ENCODE measurements at places on chromosomes 5 and 9.

DNA sequence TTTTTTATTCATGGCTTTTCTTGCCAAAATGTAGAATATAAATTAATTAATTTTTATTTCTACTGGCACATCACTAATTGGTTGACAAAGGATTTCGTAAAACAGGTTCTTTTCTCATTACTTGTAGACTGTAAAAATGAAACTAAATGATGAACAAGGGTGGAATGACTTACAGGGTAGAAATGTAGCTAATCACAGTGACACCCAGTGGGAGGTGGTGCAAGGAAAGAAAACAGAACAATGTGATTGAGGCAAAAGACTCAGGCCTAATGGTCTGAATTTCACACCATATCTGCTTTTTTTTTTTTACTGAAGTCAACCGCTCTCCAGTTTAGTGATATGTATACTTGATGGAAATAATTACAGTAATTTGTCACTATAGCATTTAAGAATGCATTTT lies 28.9 kb downstream of the GABRG2 start:
- DNase-seq, result no peak

- no peak for DNase-seq
Observed at GRCh38 chr9:38024036-38024681, 44.9 kb downstream of the SHB start.

GRCh38 chr5:112931473-112931872 lies 9.4 kb upstream of the REEP5 start:
- no peak for DNase-seq

GRCh38 chr9:136648751-136649150 lies 14.0 kb upstream of the EGFL7 start:
- no peak for DNase-seq

DNA sequence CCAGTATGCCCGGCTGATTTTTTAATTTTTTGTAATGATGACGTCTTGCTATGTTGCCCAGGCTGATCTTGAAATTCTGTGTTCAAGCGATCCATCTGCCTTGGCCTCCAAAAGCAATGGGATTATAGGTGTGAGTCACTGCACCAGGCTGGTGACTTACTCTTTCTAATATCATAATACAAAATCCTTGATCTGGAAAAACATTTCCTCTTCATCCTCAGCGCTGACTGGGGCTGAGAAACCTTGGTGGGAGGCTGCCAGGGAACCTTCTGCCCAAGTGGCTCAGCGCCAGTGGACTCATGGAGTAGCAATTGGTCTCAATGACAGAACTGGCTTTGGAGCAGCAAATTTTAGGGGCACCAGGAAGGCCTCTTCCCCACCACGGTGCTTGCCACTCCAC lies 17.5 kb upstream of the SEMA4D start:
- no peak for DNase-seq

GRCh38 chr5:27392716-27393115 lies 354.3 kb upstream of the CDH9 start:
- DNase-seq, result no peak

DNA sequence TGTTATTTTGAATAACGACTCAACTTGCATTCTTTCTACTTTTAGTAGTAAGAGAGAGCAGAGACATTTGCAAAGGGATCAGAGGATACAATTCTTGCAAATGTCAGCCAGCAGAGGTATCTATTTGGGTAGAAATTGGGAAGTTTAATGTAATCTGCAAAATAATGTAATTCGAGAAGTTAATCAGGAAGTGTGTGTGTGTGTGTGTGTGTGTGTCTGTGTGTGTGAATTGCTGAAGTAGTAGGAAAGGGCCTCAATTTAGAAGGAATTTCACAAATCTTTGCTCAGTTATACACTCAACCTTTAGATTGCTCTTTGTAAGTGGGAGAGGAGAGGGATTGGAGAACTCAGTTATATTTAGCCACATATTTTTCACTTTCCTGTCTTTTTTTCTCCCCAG lies 11.0 kb upstream of the IFNA1 start:
- DNase-seq, result no peak

GRCh38 chr5:65014769-65015168 lies 246.0 kb downstream of the CWC27 start:
- no peak for DNase-seq

- DNase-seq, result no peak
Observed at GRCh38 chr5:180153099-180153498, 55.9 kb downstream of the RASGEF1C start.

DNA sequence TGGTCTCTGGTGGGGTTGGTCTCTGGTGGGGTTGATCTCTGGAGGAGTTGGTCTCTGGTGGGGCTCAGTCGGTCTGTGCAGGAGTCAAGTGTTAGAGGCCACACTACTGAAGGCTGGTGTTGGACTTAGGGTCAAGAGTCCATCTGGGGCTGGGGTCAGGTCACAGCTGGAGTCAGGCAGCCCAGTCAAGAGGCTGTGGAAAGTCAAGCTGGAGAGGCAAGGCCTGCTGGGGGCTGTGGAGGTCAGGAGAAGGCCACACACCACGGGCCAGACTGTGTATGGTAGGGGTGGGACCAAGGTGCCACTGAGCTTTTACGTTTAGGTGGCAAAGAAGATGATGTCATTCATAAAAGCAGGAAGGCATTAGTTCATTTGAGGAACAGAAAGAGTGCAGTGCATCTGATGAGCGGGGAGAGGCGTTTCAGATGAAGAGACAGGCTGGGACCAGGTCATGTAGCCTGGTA lies 16.7 kb upstream of the CD74 start:
- DNase-seq, result no peak

GRCh38 chr5:74155501-74155900 lies 485.0 kb downstream of the ENC1 start:
- DNase-seq, result no peak

- no peak for DNase-seq
Observed at GRCh38 chr9:79034583-79034982, 537.2 kb upstream of the TLE4 start.

DNA sequence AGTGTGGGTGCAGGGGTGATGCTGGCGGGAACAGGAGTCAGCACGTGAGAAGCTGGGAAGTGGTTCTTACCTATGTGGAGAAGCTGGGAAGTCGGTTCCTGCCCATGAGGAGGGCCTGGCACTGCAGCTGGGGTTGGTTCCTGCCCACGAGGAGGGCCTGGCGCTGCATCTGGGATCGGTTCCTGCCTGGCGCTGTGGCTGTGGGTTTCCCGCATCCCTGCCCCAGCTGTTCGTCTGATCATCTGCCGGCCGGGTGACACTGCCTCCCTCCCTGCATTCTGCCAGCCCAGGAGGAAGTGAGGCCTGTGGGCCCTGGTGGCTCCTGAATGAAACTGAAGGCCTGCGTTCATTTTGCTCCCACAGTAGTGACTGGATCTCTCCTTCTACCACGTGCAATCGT lies 5.1 kb downstream of the OBP2A start:
- no peak for DNase-seq

DNA sequence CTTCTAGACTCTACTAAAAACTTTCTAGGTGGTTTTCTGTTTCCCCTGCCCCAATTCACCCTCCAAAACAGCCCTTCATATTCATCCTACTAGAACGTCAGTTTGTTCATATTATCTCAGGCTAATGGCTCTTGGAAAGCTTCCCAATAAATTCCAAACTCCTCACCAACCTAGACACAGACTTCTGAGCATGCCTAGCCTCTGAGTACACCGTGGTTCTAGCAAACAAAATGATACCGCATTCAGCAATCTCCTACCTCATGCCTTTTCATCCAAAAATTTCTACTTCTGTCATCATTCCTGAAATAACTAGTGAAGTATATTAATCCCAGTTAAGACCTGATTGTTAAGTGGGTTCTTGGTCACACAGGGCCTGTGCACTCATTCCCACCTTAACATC lies 46.5 kb upstream of the NR5A1 start:
- DNase-seq, result no peak

DNA sequence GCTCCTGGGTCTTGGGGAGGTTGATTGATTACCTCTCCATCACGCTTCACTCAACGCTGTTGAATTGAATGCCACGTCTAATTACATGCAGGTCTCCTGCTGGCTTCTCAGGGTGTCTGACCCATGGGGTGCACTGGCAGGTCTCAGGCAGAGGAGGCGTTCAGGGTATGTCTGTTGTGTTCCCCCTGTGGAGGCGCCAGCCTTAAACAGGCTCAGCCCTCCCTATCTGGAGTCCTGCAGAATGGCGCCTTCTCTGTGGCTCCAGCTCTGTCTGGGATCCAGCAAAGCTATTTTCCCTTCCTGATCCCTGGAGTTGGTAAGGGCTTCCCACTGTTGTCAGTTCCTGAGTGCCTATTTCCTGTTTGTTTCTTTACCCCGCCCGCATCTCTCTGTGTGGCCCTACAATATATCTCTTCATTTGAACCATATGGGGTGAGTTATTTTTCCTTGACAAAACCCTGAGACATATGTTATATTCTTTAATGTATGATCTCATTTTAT lies 150.0 kb downstream of the NTRK2 start:
- DNase-seq, result no peak

DNA sequence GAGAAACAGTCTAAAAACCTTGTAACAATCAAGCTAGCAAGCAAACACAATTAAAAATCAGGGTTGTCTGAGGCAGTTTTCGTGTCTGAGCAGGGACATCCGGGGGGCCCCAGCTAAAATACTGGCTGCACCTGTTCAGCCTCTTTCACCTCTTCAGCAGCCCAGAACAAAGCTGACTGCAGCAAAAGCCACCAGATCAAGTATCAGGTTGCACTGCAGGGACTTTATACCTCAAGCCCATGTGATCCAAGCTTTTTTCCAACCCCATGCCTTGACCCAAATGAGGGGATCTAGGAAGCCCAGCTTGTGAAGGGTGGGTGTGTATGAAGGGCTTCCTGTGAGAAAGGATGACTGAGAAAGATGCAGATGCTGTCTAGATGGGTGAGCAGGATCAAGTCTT lies 133.4 kb downstream of the SEMA6A start:
- DNase-seq, result no peak

DNA sequence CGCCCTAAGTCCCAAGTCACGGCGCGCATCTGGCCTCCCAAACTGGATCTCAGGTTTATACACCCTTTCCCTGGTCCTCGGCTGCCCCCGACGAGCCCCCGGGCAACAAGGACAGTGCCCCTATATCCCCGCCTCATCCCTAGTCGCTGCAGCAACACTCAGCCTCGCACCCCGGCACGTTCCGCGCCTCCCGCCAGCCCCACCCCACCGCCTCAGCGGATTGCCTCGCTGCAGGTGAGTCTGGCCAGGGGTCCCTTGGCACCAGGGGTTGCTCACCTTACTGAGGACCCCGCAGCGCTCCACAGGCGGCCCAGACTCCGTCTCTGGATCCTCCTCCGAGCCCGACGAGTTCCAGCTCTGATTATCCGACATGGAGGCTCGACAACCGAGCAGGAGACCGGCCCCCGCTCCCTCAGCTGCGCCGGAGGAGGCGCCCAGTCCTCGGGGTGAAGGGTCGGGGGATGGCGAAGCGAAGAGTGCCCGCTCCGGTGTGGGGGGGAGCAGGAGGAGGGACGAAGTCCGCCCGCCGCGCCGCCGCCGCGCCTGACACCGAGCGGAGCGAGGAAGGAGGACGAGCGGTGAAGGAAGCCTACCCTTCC lies 494 bp downstream of the CERT1 start:
- DNase-seq, result no peak

GRCh38 chr9:138020795-138021182 lies 143.2 kb downstream of the CACNA1B start:
- no peak for DNase-seq

GRCh38 chr9:79240774-79241173 lies 331.0 kb upstream of the TLE4 start:
- no peak for DNase-seq

DNA sequence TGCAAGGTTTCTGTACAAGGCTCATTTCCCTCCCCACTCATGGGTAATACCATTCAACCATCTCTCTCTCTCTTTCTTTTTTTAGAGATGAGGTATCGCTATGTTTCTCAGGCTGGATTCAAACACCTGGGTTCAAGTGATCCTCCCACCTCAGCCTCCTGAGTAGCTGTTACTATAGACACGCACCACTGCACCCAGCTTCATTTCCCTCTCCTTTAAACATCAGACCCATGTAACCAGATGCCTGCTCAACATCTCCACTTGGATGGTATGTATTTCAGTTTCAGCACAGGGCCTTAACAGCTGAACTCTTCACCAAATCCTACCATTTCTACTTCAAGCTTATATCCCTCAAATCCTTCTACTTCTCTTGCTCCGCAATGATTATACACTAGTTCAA lies 117.4 kb downstream of the SSBP2 start:
- no peak for DNase-seq

- no peak for DNase-seq
Observed at GRCh38 chr9:126844085-126844484, 16.4 kb upstream of the ZBTB34 start.

GRCh38 chr5:53091289-53091688 lies 18.3 kb downstream of the MOCS2 start:
- DNase-seq, result no peak

DNA sequence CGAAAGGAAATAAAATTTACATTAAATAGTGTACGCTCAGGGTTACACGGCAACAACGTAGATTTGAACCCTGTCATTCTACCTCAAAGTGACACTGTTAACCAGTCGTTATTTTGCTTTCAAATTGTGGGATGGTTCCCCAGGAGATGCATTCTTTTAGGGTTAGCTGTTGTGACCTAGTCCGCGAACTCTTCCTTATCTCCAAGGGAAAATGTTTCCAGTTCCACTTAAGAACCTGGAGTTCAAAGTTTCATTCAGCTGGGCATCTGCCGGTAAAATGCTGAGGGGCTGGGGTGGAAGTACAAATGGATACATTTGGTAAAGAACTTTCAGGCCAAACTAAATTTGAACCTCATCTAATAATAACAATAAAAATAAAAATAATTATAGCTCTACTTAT lies 264.6 kb downstream of the NR3C1 start:
- no peak for DNase-seq

Measured in forelimb muscle (tissue), 1 donor.